Activated CD4-positive, alpha-beta T cell treated with anti-CD3 and anti-CD28 coated beads for 36 hours (primary cell): ENCODE measurements at places on chromosomes 5 and 9. TPM values are rescaled to one million over a fixed set of nuclear protein-coding genes. Genes with fewer than 3 reads are reported as not detected.

The LRRC14B gene
- not detected for total RNA-seq

The LRRC8A gene
- 14.9 TPM for total RNA-seq

The ANP32B gene
- total RNA-seq = 440 TPM

The EDIL3 gene
- not detected for total RNA-seq

The AQP7 gene
- total RNA-seq = not detected
